Kidney capillary endothelial cell (primary cell): ENCODE measurements at places on chromosomes 5 and 9.
A peak's percentile ranks its signal among the peaks of the same experiment; 100 is the strongest.

- DNase-seq, result no peak
These were observed 112.7 kb upstream of the NREP start for GRCh38 chr5:111869681-111870080.

- no peak for DNase-seq
These were observed 48.9 kb upstream of the TBC1D2 start for GRCh38 chr9:98304381-98304780.

GRCh38 chr5:40389591-40389990, 290.1 kb upstream of the PTGER4 start:
- no peak for DNase-seq

DNA sequence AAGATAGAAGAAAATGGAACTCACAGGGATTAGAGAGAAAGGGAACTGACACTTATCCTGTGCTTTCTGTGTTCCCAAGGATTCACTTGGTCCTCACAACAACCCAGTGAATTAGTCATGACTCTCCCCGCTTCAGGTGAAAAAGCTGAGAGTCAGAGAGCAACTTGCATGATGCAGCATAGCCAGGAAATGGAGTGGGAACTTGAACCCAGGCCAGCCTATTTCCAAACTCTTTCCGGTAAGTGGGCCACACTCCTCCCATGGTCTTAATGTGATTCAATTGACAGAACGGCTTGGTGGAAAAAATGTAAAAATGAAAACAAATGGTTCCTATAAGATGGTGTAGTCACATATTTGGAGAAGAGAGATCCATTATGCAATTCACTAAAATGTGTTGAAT, 45.9 kb upstream of the CEMIP2 start:
- no peak for DNase-seq

DNA sequence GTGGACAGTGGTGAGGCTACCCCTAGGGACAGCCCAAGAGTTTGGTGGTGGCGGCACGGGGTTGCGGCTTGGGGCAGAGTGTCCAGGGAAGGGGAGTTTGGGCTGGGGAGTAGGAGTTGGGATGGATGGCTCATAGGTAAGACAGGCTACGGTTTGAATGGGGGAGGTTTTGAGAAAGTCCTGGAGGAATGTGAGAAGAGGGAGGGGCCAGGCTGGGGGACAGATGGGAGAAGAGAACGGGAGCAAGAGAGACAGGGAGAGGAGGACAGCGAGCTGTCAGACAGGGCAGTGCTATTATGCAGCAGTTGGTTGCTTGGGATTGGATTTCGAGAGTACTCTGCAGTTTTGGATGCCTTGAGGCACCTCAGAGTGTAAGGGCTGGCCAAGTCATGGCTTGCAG, 24.5 kb downstream of the PSD2 start:
- DNase-seq, result no peak

DNA sequence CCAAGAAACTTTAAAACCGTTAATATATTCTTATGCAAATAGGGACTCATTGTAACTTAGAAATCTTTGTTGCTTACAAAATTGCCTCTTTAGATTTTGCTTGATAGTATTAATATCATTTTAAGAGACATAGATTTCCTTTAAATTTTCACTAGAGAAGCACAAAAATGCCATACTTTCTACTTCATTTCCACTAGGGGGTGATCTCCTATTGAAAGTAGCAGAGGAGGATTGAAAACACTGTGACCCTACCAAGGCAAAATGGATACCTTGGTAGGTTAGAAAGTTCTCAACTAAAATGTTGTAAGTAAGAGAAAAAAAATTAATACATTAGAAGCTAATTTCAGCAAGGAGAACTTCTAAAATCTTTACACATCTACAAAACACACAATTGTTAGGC, 204.9 kb downstream of the CHSY3 start:
- DNase-seq, result peak; percentile 48

- no peak for DNase-seq
These were observed 3.1 kb downstream of the URM1 start for GRCh38 chr9:128374221-128374675.

DNA sequence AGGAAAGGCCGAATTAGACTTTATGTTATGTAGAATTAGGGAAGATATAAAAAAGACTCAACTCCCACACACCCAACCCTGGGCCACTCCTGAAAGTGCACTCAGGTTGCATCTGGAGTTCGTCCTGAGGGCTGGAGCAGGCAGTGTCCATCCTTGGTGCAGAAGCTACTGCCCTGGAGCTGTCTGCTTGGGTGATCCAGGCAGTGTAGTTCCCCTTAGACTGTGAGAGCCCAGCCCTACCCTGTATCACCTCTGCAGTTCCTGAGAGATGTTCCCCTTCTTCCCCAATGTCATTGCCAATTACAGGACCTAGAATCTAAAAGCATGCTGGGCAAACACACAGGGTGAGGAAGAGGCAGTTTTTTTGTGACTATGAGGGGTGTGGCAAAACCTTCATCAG, 368.3 kb upstream of the ST8SIA4 start:
- no peak for DNase-seq

DNA sequence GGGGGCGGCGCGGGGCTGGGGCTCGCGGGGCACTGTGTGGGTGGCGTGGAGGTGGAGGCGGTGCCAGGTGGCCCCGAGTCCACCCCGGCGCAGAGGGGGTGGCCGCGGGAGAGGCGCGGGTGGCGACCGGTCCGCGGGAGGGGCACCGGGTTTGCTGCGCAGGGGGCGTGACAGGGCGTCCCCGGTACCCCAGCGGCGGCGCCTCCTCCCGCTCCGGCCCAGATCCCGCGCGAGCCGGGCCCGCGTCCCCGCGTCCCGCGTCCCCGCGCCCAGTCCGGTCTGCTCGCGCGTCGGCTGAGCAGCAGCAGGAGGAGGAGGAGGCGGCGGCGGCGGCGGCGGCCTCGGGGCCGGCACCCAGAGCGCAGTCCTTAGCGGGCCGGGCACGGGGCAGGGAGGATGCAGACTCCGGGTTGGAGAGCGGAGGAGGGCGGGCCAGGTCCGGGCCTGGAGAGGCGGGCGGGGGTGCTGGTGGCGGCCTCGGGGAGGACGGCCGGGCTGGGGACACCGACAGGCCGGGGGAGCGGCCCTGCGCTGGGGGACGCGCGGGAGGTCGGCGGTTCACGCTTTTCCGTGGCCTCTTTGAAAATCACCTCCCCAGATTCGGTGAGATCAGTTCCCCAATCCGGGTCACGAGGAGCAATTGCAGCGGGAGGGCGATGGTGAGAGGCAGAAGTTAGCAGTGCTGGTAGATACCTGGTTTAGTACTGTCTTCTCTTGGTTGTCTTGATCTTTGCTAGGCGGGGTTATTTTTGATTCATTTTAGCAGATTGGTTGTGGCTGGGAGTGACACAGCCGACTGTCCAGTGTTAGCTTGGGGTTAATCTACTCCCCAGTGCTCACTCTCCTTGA, 1.7 kb downstream of the TRIO start:
- no peak for DNase-seq

- DNase-seq, result no peak
These were observed 13.6 kb downstream of the TICAM2 start for GRCh38 chr5:115588640-115589039.

DNA sequence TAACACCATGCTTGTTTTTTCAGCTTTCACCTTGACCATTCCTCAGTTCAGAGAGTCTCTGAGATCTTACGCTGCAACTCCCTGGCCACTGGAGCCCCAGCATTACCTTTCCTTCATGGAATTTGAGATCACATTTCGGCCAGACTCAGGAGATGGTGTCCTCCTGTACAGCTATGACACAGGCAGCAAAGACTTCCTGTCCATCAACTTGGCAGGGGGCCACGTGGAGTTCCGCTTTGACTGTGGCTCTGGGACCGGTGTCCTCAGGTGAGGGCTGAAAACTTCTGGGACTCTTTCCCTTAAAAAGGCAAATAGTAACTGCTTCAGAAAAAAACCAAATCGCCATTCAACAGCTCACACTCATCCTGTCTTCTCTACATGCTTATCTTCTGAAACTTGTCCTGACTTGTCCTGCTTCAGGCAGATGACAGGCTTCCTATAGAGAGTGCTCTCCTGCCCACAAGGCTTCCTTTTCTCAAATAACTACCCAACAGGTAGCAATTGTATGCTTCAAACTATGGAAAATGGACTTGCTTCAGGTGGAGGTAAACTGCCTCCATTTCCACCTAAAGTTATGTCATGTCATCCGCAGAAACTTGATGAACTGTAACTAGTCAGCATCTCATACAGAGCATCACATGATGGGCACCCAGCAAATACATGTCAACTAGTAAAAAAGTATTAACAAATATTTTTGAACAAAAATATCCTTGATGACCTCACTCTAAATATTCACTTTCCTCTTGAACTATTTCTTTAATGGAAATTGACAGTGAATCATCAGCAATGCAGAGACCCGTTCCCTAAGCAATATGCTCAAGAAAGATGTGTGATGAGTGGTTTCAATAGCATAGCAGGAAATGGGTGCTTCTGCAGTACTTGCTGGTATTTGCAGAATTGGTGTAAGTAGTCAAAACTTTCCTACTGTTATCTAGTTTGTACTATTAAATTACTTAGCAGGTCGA, 129.2 kb downstream of the LIFR start:
- peak; percentile 76 for DNase-seq
